ENCODE measurements at places on chromosomes 11 and 22.

GRCh38 chr11:20204681-20205080 is 44.4 kb upstream of the DBX1 start:
- DNase-seq, result no peak

DNA sequence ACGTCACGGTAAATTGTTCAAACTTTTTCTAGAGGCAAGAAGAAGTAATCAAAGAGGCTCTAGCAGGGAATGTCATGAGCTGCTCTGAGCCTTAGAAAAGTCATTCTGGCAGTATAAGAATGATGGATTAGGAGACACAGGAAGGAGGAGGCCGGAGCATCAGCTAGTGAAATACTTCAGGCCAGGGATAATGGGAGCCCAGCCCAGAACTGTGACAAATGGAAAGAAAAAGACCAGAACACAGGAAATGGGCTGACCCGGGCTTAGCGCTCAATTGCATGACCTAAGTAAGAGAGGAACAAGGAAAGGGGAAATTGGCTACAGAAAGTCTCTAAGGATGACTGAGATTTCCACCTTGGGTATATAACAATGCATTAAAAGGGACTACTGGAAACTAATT is 108.6 kb downstream of the LARGE1 start:
- no peak for DNase-seq

- no peak for DNase-seq
These were observed 64.6 kb upstream of the POU2AF1 start for GRCh38 chr11:111443640-111444039.

GRCh38 chr11:128890543-128891368 is at the start of gene KCNJ5:
Gene KCNJ5 (plus strand): TSS chr11:128891356. CDS start chr11:128911274, 19,918 bp downstream.
- no peak for DNase-seq

- no peak for DNase-seq
These were observed 123.6 kb downstream of the SLC1A2 start for GRCh38 chr11:35295751-35296150.

DNA sequence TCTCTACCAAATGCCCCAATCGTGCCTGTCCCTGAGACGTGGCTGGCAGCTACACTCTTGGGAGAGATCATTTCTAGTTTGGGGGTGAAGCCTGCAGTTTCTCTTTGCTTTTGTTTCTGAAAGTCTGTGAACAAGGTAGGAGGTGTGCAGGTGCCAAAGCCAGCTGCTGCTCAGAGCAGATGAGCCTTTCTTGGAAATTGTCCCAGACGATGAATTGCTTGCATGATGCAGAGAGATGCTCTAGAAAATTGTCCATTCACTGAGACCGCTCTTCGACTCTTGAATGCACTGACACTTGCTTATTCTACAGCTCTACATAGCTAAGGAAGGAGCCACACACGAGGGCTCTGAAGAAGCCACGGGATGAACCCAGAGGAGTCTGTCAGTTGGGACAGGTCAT is 225.6 kb upstream of the E2F8 start:
- no peak for DNase-seq

DNA sequence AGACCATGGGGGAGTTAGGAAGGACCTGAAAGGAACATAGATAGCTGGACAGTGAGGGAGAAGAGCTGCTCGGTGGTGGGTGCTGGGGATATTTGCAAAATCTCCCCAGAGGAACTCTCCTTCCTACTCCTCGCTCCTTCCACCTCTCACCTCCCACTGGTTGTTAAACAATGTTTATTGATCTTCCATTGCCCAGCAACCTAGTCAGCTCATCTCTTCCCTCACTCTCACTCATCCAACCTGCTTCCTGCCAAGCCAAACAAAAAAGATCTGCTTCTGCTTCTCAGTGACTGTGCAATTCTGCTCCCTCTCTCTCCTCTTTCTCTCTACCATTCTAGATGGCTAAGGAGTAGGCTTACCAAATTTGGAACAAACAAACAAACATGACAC is 115.0 kb downstream of the SLC1A2 start:
- DNase-seq, result no peak

DNA sequence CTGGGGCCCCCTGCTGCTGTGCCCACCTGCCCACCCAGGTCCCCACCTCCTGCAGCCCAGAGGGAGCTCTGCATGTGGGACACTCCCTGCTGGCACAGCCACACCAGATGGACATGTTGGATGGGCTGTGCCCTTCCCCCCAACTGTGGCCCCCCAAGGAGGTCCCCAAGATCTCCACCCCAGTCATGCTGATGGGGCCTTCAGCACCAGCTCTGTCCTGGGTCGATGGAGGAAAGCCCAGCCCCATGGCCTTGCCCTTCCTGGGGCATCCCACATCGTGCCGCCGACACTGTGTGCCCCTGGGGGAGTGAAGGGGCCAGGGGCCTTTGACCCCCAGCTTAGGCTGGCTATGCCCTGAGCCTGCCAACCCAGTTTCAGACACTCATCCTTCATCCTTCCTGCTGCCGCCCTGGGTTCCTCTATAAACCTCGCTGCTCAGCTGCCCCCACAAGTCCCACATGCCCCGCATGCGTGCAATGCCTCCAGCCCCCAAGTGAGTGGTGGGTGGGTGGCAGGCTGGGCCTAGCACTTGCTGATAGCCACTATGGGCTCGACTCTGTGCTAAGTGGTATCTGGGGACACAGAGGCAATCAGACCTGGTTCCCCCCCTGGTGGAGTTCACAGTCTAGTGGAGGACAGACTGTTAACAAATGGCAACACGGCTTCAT is 3.9 kb upstream of the DPP3 start:
- no peak for DNase-seq

DNA sequence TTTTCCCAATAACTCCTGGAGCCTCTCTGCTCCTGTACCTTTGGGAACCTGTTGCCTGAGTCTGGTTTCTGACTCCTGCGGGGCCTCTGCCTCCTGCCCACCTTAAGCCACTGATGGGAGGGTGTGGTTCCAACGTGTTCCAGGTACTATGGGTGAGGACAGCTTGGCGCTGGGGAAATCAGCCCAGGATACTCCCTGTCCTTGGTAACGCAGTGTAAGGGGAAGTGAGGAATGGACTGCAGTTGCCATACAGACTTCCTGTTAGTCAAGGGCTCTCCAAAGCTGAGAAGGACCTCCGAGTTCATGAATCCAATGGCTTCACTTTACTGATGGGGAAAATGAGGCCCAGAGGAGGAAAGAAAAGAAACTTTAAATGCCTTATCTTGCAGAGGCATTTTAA is 1.2 kb upstream of the MARK2 start:
- no peak for DNase-seq

DNA sequence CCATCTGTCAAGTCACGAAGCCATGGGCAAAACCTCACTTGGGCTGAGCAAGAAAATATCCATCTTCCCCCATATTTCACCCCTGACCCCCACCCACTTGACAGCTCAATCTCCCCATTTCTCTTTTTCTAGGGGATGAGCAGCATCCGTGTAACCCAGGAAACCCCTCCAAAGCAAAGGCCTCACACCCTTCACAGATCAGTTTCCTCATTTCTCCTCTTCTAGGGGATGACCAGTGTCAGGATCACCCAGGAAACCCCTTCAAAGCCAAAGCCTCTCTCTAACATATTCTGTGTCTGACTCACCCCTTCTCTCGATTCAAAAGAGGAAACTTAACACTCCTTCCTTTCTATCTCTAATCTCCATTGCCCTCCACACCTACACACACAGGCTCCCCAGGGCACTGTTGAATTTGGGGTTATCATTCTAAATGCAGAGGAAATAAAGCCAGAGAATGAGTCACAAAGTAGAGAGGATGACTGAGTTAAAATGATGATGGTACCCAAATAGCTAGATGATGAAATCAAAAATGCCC is 439.7 kb downstream of the BUD13 start:
- DNase-seq, result no peak

DNA sequence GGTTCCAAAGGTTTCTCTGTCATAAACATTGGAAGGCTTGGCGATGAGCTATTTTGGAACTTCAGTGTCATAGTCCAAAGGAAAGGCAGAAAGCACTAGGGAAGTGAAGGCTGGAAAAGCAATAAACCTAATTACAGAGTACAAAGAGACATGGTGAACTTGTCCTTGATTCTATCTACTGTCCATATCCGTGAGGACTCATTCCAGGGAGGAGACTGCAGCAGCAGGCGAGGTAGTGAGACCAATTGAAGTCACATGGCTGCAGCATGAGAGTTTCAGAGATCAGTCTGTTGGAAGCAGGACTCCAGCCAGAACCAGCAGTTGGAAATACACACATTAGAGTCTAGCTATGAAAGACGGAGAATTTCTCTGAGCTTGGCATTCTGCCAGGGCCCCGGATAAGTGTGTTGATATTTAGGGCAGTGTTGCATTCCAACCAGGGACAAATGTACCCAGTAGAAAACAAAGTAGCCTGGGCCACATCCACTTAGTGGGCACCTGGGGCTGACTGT is 54.1 kb upstream of the ARHGAP42 start:
- no peak for DNase-seq

- no peak for DNase-seq
These were observed 1.9 kb upstream of the ESS2 start for GRCh38 chr22:19146215-19146968.

- no peak for DNase-seq
These were observed 8.9 kb upstream of the GRK3 start for GRCh38 chr22:25555586-25555985.

DNA sequence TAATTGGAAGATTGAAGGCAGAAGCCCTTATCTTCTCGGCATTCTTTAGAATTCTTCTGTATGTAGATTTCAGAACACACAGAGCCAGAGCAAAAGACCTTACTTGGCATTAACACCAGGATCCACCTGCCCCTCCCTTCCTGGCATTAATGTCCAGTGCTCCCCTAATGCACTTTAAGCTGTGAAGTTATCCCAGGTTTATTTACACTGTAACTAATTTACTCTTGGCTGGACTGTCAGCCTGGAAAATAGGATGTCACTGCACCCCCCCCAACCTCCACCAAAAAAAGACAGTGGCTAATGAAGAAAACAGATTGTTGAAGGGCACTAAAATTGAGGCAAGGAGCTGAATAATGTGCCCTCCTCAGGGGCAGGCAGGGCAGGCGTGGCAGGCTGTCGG is 30.1 kb downstream of the TIMP3 start:
- DNase-seq, result no peak

- DNase-seq, result no peak
These were observed 546.5 kb upstream of the ANO5 start for GRCh38 chr11:21646351-21646750.

GRCh38 chr11:102155676-102156075 is 45.4 kb downstream of the YAP1 start:
- no peak for DNase-seq

DNA sequence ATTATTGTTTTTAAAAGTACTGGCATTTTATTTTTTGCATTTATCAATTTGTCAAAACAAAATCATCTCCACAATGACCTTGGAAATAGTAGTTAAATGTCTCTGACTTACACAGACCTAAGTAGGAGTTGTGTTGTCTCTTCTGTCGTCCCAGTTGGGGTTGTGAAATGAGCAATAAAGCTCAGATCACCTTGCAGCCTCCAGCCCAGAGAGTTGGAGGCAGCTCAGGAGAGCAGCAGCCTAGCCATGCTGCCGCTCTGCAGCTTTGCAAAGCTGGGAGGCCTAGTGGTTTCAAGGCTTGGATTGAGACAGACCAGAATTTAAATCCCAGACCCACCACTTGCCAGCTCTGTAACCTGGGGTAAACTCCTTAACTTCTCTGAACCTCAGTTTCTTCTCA is 65.2 kb upstream of the CRYBB3 start:
- DNase-seq, result no peak

DNA sequence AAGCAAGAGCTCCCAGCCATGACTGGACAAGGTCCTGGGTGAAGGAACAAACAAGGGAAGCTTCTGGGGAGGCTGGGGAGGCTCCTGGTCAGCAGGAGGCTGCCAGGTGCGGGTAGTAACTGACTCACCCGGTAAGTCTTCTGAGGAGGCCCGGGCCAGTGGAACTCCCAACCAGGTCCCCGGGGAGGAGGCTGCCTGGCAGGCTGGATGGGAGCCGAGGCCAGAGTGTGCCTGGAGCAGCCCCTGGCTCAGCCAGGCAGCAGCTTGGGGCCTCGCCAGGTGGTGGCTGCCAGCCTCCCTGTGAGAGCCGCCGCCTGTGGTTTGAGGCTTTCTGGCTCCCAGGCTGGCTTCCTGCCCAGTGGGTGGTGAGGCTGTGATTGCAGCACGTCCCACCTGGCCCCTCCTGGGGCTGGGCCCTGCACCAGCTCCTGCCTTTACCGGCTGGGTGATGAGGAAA is 46.2 kb downstream of the IGF2 start:
- DNase-seq, result peak; percentile 33
